ENCODE measurements at places on chromosomes 6 and 20.
A peak's percentile ranks its signal among the peaks of the same experiment; 100 is the strongest.

DNA sequence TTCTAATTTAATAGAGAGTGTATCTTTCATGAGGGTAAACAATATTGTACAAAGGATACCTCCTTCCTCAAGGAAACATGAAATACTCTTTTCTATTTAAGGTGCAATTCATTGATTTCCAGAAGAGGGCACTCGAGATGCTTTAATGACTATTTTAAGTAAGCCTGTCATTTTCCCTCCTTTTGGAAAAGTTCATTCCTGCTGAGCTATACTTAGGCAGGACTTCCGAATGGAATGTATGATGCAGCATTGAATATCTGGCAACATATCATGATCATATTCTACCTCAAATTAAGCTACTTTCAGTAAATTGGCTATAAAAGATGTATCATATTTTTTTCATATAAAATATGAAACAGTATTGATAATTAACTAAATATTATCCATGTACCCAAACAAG, 5.0 kb downstream of the DST start:
- peak; percentile 63 for DNase-seq

DNA sequence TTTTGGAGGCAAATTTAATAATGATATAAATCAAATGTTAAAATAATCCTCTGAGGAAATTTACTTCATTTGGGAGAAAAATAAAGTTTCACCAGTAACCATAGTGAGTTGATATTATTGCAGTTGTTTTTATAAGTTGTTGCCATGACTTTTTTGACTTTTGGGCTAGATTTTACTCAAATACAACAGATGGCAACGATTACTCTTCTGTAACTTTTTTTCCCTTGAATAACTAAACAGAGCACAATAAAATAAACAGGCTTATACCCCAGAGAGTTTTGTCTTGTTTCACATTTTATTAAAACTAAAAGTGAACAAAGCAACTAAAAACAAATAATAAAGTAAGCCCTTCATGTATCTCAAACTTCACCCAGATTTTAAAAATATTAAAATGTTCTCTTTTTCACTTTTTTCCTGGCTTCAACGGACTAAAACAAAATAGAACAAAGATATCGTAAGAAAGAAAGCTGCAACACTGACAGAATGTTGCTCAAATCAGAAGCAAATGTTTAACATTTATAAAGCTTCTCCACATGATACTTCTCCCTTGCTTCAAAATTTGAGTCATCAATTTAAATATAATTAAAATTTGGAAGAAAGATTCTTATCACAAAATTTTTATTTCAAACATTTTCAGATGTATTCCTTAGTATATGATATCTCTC, 42.5 kb upstream of the BMP5 start:
- DNase-seq: no peak

DNA sequence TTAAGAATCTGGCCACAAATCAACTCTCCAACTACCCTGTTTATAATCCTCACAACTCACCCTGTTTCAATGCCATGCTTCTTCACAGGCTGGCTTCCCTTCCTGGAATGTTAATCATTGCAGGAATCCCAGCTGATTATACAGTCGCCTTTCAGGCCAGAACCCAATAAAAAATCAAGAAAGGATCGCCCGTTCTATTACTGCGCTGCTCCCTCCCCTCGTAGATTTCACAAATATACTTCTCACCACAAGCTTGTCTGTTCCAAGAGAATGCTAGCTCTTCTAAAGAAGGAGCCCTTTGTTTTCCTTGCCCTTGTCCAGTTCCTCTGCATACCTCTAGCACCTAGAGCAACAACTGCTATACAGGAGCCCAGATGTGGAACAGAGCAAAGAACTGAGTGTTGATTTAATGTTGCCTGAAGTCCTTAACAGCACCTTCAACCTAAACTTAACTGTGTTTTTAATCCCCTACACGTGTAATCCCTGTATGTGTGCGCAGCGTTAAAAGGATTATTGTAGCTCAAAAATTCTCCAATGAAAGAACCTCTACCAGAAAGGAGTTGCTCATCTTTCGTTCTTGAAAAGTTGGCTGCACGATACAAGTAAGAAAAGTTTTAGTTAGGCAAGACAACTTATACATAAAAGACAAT, 988 bp downstream of the ECHDC1 start:
- DNase-seq: peak; percentile 62

DNA sequence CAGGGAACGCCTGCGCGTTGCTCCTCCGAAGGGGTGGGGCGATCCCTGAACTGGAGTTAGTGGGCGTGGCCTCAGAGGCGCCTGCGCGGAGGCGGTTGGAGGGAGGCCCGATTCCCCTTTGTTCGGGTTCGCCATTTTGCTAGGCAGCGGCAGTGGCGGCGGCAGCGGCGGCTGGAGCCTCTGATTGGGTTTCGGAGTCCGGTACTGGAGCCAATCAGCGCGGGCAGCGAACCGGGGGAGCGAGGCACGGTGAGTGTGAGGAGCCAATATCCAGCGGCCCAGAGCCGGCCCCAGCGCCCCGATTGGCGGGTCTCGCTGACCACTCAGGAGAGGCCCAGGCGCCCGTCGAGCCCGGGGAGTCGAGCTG, at the start of gene NFYA:
Gene NFYA, plus strand, starts transcription at position 139 of the 367 bp plus-strand sequence. CDS start 6,116 bp downstream, outside the sequence.
- peak; percentile 97 for DNase-seq

DNA sequence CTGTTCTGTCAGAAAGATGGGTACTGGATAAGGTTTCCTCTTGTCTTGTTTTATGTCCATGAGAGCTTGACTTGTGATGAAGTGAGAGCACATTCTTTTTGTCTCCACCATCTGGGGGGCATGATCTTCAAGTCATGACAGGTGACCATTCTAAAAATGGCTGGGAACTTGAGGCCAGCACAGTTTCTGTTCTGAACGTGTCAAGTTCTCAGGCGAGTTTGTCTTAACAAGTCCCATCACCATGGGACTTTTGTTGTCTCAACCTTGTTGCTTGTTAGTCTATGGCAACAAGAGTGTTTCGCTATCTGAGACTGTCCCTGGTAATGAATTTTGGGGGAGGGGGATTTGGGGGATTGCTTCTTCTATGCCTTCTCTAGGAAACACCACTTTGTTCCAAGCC, 25.6 kb upstream of the ENPP4 start:
- no peak for DNase-seq

DNA sequence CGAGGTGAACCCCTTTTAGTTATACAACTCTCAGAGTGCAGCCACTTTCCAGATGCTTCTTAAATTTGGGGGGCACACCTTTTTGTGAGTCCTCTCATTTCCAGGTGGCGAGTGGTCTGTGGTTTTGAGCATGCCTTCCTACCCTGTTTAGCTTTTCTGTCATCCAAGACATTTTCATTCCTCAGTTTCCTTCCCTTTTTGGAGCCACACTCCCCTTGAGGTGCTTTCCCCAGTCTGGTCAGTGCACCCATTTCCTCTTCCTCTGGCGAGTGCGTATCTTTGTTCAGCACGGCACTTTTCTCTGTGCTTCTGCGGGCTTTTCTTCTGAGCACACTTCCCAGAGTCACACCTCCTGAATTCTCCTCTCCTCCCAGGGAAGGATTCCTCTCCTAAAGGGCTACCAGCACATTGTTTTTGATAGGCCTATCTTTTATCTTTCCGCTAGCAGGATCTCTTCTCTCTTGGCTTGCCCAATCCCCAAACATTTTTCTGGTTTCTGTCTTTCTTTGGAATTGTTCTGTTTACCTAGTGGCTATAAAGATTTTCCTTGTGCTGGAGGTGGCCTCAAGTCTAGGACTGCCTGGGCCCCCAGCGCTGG, 1.4 kb downstream of the PHF20 start:
- DNase-seq: no peak

- DNase-seq: no peak
Measured at GRCh38 chr6:110338820-110339470, 19.2 kb downstream of the METTL24 start.
